HTR-8/SVneo (cell line): ENCODE measurements at places on chromosomes 6 and 20.

- no peak for DNase-seq
These were observed 117.5 kb downstream of the RIN2 start for GRCh38 chr20:19875376-19876221.

DNA sequence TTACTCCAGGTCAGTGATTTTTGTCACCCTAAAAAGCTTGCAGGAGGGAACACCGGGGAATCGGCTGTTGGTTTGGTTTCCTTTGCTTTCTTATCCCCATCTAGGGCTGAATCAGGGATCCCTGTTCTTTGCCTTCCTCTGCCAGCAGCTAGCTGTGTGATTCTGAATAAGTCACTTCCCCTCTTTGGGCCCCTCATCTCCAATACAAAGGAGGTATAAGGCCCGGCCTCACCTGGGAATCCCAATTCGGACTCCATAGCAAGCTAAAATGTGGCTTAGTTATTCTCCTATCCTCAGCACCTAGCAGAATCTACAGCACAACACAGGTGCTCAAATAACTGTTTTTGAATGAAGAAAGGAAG, 18.5 kb upstream of the ARMC12 start:
- no peak for DNase-seq

DNA sequence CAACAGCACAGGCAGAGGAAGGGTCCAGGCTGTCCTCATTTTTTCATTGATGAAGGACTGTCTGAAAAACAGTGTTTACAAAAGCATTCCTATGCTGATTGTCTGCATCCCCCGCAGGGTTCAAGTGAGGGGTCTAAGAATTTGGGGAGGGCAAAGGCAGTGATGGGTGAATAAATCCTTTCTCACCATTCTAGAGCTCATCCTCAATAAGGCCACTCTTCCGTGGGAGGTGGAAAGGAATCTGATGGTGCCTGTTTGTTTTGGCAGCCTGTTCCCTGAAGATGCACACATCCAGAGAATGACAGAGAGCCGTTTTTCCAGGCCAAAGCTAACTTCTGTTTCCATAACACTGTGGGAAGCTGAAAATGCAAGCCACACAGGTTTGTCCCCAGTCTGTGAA, 164.5 kb downstream of the MOXD1 start:
- no peak for DNase-seq

- no peak for DNase-seq
These were observed 703.5 kb upstream of the CITED2 start for GRCh38 chr6:140077827-140078560.

- no peak for DNase-seq
These were observed 6.3 kb downstream of the RBBP8NL start for GRCh38 chr20:62420846-62421715.

DNA sequence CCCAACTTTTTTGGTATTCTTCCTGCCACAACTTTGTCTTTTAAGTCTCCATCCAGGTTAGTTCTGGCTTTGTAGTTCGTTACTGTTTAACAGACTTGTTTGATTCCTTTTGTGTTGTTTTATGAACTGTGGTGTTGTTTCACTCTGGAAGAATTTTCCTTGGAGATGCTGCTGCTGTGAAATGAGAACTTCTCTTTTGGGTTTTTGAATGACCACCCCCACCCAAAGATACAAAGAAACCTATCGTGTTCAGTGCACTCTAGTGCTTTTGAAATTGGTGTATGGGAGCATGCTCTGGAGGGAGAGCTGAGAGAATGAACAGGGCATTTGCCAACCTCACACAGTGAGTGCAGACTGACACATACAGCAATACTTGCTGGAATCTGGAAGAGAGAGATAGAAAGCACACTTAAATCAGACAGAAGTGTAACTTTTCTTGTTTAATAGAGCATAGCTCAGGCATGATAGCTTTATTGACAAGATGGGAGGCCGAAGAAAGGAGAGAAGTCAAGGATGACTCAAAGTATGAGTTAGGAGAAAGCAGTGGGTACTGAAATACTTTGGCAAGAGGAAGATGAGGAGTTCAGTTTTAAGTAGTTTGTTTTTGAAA, 293.1 kb downstream of the SOX4 start:
- no peak for DNase-seq

DNA sequence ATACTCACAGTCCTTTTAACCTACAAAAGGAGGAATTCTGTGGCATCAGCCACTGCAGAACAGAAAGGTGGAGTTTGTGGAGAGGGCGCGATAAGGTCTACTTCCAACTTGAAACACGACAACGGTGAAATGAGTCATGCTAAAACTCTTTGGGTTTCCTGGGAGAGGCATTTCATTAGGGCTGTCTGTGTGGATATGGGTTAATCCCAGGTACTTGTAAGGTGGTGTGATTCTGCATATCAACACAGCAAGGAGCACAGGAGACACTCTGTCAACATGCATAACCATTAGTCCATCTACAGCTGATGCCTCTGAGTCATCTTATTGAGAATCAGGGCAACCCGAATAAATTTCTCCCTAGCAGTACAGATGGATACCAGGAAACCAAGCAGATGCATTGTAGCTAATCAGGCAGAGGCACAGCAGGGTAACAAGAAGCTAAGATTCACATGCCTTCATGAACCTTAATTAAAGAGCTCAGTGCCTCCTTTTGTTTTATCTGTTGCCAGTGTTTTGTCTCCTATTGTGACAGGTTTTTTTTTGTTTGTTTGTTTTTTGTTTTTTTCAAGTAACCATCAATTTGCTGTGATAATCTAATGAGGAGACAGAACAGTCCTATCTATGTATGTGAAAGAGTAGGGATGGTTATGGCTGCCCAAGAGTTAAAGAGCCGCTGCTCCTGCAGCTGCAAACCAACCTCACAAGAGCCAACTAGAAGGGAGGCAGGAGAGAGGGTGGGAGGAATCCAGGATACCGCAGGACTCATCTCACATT, 315.8 kb upstream of the SOX4 start:
- DNase-seq: no peak

GRCh38 chr6:21653323-21653722, 59.8 kb downstream of the SOX4 start:
- no peak for DNase-seq

DNA sequence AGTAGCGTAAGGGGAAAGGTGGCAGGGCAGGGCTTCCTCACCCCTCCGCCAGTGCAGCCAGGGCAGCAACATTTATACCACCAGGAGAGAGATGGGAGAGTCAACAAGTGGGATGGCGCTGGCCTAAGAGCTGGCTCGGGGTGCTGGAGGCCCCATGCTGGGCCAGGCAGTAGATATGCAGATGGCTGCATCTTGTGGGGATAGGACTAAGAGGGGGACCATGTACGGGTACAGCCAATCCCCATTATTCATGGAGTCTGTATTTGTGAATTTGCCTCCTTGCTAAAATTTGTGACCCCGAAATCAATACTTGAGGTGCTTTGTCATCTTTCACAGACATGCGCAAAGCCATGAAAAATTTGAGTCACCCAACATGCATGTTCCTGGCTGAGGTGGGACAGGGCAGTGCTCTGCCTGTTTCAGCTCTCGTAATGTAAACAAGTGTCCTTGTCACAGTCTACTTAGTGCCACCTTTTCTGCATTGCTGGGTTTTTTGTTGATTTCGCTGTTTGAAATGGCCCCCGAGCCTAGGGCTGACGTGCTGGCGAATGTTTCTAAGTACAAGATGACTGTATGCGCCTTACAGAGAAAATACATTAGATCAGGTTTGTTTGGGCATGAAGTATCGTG, 27.5 kb upstream of the TAF8 start:
- no peak for DNase-seq

- DNase-seq: no peak
These were observed 15.8 kb downstream of the KLHL32 start for GRCh38 chr6:96940322-96940721.

DNA sequence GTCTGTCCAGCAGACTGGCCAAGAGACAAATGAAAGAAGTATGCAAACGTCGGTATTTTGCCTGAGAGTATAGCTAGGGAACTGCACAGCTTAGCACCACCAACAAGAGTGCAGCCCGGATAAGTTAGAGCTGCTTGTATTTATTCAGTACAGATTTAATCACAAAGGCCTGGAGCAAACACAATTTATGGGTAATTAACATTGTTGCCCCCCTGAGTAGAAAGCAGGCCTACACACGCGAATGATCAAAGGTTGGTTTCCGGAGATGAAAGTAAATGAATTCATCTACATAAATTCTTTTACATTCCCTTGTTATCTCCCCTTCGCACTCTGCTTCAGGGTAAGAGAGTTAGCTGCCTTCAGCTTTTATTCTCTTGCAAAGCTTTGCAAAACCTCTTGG, 24.7 kb upstream of the CRISP1 start:
- no peak for DNase-seq
